Stimulated activated CD8-positive, alpha-beta memory T cell treated with anti-CD3 and anti-CD28 coated beads, Interleukin-4, amount 100 ng/mL, for 1 hour (primary cell): ENCODE measurements at places on chromosomes 6 and 20.

- no peak for DNase-seq
Observed at GRCh38 chr6:3811191-3811590, 38.0 kb upstream of the FAM50B start.

DNA sequence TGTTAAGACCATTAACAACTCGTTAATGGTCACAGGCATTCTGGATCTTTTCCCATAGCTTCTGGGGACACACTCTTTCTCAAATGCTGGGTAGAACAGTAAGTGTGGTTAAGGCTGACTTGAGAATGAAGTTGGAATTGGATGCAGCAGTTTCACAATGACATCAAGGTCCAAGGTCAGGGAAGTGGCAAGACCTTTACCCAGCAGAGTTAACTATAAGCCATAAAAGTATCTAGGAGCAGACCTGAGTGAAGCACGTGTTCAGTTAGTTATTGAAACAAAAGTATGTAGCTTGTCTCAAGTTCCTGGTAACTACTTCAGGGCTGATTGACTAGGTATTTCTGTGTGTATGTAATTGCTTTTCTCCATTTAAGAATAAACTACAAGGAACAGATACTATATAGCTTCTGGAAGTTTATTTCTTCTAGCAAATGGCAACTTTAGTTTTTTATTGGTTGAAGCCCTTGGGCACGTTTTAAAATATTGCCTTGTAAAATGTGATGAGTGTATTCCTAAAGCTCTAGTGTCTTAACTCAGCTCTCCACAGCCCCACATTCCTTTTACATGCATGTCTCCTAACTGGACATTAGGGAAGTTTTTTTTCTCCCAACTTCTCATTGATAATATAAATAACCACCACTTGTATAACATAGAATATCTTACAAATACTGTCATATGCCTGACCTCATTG is 479.0 kb upstream of the CITED2 start:
- DNase-seq, result no peak

DNA sequence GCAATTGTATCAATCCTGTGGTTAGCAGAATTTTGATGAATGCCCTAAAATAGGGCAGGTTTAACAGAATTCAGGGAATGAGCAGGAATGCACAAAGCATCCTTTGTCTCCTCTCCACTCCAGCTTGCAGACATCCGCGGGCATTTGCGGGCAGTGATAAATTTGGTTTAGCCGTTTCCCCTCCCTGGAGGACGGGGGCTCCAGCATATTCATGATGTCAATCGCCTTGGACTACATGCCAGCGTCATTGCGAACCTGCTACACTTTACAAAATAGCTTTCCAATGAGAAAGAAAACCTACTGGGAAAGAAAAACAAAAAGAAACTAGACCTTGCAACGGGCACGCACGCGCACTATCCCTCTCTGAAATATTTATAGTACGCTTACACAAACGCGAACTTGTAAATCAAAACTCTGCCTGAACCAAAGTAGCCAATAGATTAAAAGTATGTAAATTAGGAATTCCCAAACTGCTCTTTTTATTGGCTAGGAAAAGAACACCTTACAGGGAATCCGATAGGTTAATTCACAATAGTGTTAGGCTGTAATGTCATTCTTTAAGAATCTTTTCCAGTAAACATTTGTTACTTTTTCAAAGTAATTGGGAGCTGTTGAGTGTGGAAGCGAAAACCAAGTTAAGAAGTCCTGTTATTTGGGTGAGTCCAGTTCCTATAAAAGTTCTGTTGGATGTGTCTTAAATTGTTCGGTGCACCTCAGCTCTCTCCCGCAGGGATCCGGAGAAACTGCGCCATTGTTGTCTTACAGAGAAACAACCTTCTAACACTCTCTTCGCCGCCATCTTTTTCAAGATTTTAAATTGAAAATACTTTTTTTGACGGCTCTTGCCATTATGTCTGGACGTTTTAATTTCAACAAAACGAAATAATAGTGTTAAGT is 136.7 kb downstream of the HFE start:
- no peak for DNase-seq

DNA sequence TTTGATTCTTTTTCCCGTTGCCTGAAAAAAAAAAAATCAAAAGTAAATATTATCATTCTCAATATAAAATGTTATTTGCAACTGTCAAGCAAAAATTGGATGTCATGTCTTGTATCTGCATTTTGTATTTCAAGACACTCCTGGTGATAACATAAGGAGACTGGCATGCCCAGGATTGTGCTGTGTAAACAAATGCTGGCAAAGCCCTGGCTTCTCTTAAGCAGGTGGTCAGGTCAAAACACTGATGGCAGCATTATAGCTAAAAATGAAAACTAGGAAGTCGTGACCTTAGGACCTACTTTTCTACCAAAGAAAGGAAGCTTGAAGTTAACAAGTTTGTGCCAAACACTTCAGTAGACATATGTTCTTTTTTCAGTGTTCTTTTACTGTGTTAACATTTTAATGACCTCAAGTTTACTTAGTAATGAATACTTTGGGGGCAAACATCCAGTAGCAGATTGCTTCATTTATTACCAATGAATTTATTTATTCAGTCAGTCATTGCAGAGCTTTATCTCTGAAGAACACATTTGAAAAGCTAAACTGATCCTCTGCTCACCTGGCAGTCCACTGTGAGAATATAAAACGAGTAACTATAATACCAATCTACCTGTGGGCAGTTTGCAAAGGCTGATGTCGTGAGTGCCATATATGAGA is 243.1 kb upstream of the FLRT3 start:
- no peak for DNase-seq

- DNase-seq, result no peak
Observed at GRCh38 chr20:3697588-3698305, 14.7 kb downstream of the SIGLEC1 start.

DNA sequence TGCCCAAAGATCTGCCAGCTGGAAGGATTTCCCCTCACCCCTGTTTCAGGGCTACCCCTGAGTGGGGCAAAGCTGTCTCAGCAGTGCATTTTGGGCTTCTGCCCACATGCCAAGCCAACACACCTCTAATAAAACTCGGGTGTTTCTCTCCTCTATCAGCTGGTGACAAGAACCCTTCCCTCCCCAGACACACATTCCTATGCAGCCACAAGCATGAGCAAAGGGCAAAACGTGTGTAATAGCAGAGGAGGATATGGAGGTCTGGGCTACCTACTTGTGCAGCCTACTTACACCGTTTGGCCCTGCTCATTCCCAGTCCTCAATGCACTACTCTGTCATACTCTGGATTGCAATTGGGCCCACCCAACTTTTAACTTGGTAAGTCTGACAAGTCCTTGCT is 101.3 kb downstream of the IYD start:
- no peak for DNase-seq

DNA sequence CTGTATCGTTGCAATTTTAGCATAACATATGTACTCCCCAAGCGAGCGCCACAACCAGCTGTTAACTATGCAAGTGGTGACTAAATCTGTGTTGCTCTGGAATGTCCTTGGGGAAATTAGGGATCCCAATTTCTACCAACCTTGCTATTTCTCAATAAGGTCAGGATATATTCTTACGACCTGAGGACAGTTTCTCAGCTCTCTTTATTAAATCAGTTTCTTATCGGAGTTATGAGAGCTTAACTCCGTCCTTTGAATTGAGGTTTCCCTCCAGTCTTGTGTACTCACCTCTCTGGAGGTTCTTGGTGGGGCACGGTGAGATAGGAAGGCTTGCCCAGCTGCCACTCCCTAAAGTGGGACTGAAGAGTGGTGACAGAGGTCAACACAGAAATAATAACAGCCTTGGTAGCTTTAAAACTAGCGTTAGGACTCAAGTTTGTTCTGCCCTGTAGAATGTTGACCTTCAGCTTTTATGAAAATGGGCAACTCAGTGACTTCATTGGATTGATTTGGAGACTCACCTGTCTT is 694 bp downstream of the MRPS18B start:
- no peak for DNase-seq

- no peak for DNase-seq
Observed at GRCh38 chr6:125957845-125958244, 1.3 kb downstream of the HINT3 start.

DNA sequence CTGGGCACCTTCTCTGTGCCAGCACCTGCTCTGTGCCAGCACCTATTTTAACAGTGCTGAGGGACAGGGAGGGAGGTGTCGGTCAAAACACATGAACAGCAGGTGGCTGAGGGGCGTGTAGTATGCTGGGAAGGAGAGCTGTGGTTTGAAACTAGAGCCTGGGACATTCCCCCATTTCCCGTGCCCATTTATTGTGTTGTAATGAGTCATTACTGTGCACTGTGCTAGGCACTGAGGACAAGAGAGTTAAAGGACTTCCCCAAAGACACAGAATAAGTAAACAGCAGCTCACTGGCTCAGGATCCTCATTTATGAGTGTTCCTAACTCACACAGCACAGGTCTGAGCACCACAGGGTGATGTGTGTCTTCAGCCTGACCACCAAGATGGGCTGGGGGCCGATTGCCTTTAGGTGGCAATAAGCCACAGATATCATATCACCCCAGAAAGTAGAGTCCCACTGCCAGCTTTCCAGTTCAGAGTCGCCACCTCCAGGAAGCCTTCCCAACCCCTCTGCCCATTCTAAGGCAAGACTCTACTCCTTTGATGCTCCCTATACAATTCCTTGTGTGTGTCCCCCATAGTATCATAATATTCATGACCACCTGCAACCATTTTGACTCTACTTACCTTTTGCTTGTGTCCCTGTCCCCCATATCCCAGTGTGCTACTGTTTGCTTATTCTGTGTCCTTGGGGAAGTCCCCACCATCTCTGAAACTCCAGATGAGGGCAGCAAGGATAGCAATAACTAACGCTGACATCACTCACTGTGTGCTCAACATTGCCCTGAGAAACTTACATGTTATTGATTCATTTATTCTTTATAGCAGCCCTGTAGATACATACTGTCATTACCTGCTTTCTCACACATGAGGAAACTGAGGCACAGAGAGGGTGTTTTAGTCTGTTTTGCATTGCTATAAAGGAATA is 87.3 kb downstream of the TOX2 start:
- DNase-seq, result no peak

DNA sequence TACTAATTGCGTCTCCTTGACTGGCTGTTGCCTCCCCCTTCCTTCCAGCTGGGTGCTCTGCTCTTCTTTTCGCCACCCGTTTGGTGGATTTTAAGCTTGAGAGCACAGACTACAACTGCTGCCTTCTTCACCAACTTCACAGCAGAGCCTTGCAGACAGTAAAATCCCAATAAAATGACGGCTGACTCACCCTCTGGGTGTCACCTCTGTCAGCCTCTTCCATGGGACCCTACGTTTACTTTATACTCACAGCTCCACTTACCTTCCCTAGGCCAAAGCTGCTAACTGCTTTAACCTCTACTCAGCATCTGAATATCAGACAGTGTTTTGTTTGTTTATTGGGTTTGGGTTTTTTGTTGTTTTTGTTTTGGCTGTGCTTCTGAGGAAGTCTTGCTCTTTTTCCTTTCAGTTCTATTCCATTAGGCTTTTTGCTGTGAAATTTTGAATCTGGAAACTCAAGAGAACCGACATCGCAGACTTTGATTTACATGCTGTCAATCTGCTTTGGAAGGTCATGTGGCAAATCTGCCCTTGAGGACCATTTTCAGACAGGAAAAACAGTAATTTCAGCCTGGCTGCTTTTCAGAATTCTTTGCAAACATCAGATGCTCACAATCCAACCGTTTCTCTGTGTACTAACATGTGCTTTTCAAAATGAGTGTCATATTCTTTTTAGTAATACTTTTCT is 2.4 kb downstream of the AGPAT4 start:
- DNase-seq, result no peak

DNA sequence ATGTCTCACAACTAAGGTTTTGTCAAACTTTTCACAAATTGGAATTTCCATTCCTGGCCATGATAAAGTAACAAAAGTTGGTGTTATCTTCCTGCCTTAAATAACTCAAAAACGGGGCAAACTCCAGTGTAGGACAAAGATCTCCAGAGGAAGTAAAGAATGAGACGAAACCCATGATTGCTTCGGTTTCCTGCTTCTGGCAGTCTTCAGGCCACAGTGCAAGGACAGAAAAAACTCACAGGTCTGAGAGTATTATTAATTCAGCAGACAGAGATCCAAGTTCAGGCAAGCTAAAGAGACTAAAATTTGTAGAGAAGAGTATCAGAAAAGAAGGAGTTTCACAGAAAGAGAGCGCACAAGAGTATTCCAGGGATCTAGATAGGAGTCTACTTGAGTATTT is 64.8 kb upstream of the RCAN2 start:
- no peak for DNase-seq
